ENCODE measurements at places on chromosomes 5 and 9.

DNA sequence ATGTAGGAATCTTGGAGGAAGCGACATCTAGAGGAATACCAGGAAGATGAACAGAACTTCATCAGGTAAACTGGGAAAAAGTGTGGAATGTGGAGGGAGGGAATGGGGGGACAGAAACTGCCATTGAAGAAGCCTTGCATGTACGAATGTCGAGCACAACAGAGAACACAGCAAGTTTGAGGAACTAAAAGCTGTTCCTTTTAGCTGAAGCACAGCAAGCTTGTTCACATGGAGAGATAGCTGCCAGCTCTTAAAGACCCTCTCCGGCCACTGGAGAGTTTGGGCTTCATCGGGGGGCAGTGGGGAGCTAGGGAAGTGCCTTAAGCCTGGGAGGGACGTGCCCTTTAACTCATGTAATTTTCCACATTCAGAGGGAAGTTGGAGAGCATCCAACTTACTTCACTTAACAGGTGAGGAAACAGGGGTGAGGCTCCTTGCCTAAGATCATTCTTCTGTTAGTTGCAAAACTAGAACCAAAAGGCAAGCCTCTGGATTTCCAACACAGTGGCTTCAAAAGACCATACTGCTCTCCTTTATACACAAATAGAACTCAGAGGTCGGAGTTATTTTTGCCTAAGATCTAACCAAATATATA is 2.3 kb upstream of the CYFIP2 start:
- DNase-seq, result no peak

DNA sequence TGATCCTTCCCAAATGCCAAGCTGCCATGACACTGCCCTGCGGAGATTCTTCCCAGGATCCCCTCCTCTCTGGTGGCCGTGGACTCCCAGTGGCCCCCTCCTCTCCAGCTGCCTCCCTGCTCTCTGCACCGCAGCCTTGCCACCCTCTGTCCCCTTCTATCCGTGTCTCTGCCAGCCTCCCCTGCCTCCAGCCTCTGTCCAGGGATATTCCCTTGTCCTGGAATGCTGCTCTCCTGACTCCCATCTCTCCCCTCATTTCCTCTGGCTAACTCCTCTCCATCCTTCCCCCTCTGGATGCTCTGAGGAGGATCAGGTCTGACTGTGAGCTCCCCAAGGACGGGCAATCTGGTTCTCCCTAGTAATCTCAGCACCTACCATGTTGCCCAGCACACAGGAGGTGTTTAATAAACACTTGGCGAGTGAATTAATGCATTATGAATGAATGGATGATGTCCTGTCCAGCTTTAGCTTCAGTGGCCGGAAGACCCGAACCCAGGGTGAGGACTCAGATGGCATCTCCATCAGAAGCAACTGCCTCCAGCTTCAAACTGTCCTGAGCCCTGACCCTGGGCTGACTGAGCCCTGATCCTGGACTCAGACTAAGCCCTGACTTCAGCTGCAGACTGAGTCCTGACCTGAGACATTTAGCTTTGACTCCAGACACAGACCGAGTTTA is 7.5 kb upstream of the CRB2 start:
- no peak for DNase-seq

DNA sequence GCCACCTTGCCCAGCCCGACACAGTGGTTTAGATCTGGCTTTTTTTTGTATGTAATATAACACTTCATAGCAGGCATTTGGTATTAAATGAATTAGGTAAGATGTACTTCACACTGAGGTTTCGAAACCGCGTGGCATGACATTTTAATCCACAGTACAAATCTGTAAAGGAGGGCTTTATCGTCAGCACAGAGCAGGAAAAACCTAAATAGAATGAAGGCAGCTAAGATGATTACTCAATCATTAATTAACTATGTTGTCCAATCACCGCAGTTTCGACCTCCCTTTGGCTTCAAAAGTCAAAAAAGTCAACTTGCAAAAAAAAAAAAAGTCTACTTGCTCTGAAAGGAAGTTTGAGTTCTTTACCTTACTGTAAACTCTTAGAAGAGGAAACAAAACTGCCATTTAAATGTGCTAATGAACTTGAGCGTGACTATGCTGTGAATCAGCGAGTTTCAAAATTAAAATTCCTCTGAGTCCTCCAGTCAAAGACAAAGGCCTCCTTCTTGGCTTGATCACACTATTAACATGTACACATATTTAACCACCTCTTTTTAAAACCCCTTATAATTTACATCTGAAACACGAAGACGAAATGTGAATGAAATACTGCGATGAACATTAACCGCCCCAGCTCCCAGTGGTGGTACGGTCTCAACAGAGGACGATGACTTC is 698 bp upstream of the SEC24A start:
- DNase-seq, result no peak

- no peak for DNase-seq
Measured at GRCh38 chr5:128121651-128122050, 38.1 kb downstream of the SLC12A2 start.

DNA sequence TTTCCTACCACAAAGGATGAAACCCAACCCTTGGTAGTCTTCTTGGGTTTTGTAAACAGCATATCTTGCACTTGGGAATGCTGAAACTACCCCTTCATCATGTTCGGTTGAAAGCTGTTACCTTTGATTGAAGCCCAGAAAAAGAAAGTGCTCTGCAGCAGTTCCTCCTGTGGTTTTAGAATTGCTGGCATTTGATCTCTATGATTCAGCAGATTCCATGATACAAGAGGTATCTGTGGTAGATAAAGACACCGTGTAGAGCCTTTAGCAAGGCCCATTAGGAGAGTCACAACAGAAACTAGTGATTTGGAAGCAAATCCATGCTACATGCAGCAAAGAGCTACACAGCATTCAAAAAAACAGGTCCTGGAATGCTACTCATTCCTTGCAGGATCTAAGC is 557.0 kb downstream of the TLE1 start:
- DNase-seq, result no peak

DNA sequence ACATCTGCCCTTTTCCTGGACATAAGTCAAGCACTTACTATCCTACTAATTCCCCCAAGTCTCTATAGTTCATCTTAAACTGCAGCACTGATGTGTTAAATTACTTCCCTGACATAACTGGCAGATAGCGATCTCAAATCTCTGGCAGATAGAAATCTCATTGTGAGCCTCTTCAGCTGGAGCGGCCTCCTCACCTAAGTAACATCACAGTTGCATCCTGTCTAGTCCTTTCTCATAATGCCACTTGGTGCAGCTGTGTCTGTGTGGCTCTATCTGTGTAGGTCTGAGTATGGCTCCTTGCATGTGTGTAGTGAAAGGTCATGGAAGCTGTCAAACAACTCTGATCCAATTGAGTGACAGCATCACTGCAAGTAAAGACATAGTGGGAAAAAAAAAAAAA is 53.6 kb upstream of the FST start:
- DNase-seq, result no peak

GRCh38 chr9:72144756-72145492 is 4.3 kb upstream of the GDA start:
- no peak for DNase-seq

DNA sequence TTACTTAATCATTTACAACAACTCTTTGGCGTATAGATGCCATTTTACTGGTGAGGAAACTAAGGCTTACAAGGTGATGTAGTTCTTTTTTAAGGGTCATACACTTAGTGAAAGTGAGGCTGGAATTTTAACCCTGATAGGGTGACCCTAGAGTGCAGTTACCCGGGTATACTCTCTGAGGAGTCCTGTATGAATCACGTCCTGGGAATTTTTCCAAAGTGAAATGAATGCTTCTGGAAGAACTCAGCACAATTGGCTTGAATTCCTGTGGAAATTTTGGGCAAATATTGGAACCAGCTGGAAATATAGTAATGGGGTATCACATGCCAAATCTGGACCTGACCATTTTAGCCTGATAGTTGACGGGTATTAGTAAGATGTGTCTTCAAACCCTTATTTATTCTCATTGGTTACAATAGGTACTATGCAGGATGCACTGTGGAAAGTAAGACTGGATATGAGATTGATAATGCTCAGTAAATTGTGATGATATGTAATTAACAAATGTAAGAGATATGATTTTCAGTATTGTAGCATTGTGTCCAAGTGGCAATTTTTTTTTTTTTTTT is 14.8 kb downstream of the SUB1 start:
- DNase-seq, result no peak

DNA sequence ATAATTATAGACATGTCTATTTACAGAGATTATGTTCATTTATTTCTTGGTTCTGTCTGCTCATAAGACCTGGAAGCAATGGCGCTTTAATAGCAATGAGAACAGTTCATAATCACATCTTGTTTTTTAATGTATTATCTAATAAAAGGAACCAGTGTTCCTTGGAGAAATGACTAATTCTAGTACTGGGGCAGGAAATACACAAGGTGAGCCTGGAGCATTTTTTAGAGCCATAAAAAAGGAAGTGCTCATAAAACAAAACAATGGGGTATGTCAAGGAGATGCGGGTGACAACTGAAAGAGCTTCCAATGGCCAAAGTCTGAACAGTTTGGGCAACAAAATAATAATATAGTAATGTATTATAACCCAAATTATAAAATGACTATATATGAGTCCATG is 531.9 kb upstream of the CHD1 start:
- DNase-seq, result no peak
